Small intestine (tissue), 16 donors: ENCODE measurements at places on chromosomes 16 and 17. TPM values are rescaled to one million over a fixed set of nuclear protein-coding genes. Genes with fewer than 3 reads are reported as not detected.

DNA sequence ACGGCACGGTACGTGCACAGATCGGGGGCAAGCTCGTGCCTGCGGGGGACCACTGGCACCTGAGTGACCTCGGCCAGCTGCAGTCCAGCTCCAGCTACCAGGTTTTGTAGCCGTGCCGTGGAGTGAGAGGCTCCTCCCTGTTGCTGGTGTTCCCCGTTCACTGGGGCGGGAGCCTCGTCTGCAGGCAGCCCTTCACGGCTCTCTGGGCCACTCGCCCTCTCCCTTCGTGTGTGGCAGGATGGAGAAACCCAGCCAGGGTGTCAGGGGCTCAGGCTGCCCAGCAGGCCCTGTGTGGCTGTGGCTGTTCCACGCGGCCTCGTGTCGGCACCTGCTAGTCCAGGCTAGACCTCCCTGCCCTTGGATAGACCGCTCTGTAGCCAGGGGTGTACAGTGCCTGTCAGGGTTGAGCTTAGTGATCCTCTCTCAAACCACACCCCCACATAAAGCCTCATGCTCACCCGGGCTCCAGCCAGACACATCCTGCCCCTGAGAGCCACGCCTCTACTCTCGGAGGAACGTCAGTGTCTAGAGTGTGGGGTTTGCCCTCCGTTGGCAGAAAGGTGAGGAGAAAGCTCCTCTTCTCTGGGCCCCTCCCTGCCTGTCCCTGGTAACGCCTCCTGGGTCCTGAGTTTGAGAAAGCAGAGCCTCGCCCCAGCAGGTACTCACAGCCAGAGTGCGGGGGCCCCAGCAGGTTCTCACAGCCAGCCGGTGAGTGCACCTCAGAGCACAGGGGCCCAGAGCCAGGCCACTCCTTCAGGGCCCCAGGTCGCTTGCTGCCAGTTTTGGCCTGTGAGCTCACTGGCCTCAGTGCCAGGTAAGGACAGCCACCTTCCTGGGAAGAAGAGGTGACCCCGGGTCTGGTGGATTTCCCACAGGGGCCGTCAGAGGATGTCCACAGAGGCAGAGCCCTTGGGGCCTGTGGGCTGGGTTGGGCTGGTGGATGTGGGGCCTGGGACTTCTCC, 27.7 kb downstream of the NME3 start:
- no peak for DNase-seq

GRCh38 chr16:89582614-89583196, 7.1 kb downstream of the CPNE7 start:
- no peak for DNase-seq

- no peak for DNase-seq
Measured at GRCh38 chr16:87947356-87948118, 3.7 kb upstream of the BANP start.

DNA sequence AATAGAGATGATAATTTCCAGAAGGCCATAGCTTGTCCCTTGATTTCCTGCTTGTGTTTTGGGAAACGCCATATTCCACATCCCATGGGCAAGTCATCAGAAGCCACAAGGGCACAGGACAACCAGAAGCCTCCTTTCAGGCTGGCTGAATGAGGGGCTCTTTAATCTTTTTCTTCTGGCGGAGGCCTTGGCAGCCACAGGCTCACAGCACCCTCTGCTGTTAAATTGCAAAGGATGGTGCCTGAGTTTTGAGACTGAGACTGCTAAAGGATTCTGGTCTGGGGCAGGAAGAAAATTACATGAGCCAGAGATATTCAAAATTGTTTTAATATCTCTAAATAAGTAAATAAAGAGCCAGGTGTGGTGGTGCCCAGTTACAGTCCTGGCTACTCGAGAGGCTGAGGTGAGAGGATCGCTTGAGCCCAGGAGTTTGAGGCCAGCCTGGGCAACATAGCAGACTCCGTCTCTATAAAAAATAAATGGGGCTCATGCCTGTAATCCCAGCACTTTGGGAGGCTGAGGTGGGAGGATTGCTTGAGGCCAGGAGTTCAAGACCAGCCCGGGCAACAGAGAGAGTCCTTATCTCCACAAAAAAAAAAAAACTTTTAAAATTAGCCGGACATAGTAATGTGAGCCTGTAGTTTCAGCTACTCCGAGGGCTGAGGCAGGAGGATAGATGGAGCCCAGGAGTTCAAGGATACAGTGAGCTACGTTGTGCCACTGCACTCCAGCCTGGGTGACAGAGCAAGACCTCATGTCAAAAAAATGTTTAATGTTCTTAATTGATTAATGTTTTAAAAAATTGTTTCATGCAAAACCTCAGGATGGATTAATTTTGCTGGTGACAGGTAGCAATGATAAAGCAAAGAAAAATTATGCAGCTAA, 26.3 kb downstream of the AARSD1 start:
- DNase-seq, result peak; percentile 62

GRCh38 chr17:66054242-66054641, 137.7 kb downstream of the CEP112 start:
- no peak for DNase-seq

DNA sequence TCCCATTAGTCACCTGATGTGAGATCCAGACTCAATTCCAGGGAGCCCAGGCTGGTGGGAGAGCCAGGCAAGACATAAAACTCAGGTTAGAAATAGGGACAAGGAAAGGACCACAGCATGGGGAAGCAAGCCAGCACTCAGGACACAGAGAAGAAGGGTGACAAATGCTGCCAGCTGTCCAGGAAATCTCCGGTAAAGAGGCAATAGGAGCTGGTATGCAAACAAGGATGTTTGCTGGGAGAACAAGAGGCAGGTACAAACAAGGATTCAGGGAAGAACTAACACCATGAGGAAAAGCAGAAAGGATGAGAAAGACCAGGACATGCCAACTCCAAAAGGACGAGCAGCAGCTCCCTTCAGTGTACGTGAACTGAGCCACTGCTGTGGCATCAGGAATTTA, 10.2 kb upstream of the TXNDC11 start:
- DNase-seq, result peak; percentile 19

DNA sequence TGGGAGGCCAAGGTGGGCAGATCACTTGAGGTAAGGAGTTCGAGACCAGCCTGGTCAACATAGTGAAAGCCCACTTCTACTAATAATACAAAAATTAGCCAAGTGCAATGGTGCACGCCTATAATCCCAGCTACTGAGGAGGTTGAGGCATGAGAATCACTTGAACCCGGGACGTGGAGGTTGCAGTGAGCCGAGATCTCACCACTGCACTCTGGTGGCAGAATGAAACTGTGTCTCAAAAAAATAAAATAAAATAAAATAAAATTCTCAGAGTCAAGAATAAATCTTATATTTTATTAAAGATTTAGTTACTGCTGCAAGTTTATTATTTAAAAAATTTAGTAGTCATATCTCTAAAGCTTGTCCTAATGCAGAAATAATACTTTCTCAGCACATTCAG, 29.7 kb downstream of the ARL4D start:
- no peak for DNase-seq

DNA sequence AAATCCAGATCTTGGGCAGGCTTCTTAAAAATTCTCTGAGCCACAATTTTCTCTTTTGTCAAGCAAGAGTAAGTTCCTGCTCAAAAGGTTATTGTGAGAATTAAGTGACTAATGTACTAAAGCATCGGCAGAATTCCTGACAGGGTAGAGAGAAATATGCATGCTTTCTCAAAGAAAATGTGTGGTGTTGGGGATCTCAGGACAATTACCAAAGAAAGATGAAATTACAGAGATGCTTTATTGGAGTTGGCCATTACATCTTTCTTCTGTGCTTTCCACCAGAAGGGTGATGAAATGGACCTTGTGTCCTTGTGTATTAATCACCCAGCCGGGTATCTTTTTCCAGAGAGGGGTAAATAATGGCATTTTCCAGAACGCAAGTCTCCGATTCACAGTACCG, 1.7 kb upstream of the USP43 start:
- no peak for DNase-seq

GRCh38 chr17:70369391-70369790, 200.1 kb downstream of the KCNJ2 start:
- DNase-seq, result no peak

GRCh38 chr17:4509923-4510617, 11.4 kb downstream of the SPNS2 start:
- DNase-seq, result no peak

DNA sequence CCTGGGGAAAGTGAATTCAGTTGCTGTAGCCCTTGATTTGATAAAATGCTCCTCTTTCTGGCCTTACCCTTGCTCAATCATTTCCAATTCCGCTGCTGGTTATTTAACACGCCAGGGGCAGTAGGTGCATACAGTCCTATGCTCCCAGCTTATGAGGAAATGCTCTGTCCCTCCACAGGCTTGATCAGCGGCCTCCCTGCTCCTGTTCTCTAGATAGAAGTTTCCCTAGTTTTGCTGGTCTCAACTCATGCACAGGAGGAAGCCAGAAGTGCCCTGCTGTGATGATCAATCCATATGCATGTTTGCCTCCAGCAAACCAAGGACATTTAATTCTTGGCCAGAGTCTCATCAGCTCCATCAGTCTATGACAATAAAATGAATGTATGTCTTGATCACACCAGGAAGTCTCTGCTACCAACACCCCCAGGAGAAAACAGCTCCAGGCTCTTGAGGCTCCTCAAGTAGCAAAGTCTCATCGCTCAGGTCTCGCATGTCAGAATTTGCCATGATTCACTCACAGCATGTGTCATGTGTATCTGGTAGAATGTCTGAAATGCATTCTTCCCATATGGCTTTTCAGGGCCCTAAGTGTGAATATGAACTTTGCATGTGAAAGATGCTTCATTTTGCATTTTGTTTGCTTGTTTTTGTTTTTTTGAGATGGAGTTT, 208.9 kb downstream of the CDH13 start:
- DNase-seq, result no peak

- no peak for DNase-seq
Measured at GRCh38 chr17:54813896-54814295, 86.8 kb upstream of the TOM1L1 start.

GRCh38 chr17:61463316-61464129, 11.3 kb downstream of the TBX4 start:
- DNase-seq, result no peak

GRCh38 chr16:68079626-68080344, 5.4 kb upstream of the NFATC3 start:
- DNase-seq, result peak; percentile 91

DNA sequence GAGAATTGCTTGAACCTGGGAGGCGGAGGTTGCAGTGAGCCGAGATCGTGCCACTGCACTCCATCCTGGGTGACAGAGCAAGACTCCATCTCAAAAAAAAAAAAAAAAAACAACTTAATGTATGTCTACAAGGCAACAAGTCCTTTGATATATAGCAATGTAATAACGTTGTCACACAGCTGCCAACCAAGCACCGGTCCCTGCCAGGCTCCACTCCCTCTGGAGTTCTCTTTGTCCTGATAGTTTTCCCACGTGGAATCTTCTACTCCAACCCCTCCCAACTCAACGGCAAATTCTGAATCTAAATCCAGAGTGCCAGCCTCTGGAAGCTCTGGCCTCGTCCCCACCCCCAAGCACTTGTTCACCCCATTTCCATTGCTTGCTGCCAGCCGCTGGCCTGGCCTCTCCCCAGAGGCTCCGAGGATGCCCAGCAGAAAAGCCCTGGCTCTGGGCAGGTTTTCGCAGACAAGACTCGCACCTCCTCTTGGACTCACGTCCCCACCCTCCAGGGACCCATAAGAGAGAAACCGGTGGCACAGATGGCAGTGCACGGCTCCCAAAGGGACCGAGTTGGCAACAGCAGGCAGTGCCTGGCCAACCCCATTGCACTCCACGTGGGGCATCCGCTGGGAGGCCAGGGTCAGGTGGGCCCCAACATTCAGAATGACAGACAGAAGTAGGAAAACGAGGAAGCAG, 15.9 kb upstream of the CBX2 start:
- DNase-seq, result no peak

- peak; percentile 19 for DNase-seq
Measured at GRCh38 chr16:31071861-31072260, 2.2 kb downstream of the ZNF668 start.

GRCh38 chr16:78487471-78487870, 388.0 kb downstream of the WWOX start:
- DNase-seq, result no peak

GRCh38 chr17:34797720-34798119, 163.5 kb downstream of the CCT6B start:
- peak; percentile 1 for DNase-seq

Gene FTSJ3
- polyA plus RNA-seq, result 23.9 TPM

Gene INCA1
- polyA plus RNA-seq, result 2.1 TPM

Gene CCL16
- polyA plus RNA-seq, result 0.19 TPM

Gene TMEM92
- polyA plus RNA-seq, result 53.5 TPM

Gene MT3
- 0.72 TPM for polyA plus RNA-seq

Gene ABCC6
- 10.7 TPM for polyA plus RNA-seq

Gene SOX8
- polyA plus RNA-seq, result 0.27 TPM

Gene CPHXL2
- not detected for polyA plus RNA-seq

Gene PIK3R5
- 4.6 TPM for polyA plus RNA-seq

Gene GDPD3
- 23.9 TPM for polyA plus RNA-seq

Gene HELZ
- polyA plus RNA-seq, result 2.7 TPM
